ENCODE measurements at places on chromosomes 12 and 14.

GRCh38 chr14:99562856-99563748 lies 40.9 kb downstream of the CCDC85C start:
- DNase-seq: peak; percentile 37

DNA sequence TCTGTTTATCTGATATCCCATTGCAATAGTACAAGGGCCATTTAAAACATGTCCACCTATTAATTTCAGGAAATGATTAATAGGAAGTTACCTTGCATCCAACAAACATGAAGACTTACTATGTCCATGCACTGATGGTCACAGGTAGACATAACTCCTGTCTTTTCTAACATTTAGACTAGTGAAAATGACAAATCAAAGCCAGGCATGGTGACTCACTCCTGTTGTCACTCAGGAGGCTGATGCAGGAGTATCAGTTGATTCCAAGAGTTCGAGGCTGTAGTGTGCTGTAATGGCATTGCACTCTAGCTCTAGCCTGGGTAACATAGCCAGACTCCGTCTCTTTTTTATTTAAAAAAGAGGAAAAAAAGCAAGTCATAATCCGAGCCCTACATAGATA lies 14.8 kb downstream of the HSP90B1 start:
- DNase-seq: no peak

GRCh38 chr14:71647086-71647784 lies 285.0 kb upstream of the RGS6 start:
- DNase-seq: no peak

DNA sequence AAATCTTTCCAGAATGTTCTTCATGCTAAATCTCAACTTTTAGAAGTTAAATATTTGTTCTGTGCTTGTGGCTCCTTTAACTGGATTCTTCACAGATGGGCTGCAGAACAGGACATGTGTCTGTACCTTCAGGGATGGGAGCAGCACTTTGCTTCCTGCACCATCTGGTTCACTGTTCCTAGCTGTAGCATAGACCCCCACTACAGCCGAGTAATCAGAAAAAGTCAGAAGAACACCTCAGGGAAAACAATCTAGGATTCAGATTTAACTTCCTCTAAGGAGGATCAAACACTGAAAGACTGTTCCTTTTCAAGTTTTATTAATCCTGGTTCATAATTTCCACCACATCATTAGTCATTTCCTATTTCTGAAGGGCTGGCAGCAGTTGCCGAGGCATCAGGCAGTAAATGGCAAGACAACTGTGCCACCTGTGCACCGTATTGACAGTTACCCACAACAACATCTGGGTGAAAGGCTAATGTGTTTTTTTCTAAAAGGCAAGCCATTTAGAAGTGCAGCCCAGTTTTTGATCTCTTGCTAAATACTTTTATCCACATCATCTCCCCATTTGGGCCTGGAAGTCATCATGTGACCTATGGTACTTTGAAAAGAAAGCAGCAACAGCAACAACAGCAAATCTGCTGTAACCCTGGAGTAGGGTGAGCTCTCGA lies 212.8 kb upstream of the BMP4 start:
- DNase-seq: no peak
